Activated CD4-positive, alpha-beta T cell treated with anti-CD3 and anti-CD28 coated beads, Interleukin-2, amount 50 U/mL, for 48 hours (primary cell): ENCODE measurements at places on chromosomes 3 and 15.

DNA sequence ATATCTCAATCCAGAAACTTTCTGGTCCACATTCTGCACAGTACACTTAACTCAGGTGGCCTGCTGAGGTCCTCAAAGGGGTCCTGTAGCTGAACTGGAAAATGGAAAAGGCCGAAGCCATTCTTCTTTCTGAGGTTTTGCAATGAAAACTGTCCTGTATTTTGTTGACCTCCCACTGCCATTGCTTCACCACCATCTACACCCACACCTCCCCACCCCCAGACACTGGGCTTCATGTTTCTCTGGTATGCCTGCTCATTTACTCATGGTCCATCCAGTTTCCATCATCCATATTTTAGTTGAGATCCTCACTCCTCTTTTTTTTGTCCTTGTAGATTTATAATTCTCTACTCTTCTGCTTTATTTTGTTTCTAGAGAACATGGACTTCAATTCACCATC is 115.7 kb upstream of the SLC24A5 start:
- no peak for DNase-seq

DNA sequence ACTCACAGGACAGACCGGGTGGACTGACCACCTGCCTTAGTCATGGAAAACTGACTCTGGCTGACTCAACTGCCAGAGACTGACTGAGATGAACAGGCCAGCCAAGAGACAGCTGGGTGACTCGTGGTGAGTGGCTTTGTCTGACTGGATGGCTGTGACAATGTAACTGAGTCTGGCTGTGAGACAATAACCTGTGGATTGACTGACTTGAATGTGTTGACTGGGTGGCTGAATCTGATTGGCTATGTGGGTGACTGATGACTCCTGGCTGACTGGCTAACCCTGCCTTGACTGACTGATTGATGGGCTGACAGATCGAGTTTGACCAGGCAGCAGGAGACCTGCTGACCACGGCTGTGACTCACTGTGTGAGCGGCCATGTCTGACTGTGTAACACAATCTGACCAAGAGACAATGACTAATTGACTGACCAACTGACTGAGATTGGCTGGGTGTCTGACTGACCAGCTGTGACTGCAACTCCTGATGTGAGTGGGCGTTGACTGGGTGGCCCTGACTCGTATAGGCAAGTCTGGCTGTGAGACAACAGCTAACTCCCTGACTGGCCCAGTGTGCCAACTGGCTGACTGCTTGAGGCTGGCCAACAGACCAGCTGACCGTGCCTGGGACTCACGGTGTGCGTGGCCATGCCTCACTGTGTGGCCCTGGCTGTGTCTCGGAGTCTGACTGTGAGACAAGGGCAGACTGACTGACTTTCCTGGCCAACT is 509.1 kb downstream of the SHQ1 start:
- peak; percentile 75 for DNase-seq

- DNase-seq, result no peak
Observed at GRCh38 chr3:78809966-78810365, 957.8 kb downstream of the ROBO1 start.

DNA sequence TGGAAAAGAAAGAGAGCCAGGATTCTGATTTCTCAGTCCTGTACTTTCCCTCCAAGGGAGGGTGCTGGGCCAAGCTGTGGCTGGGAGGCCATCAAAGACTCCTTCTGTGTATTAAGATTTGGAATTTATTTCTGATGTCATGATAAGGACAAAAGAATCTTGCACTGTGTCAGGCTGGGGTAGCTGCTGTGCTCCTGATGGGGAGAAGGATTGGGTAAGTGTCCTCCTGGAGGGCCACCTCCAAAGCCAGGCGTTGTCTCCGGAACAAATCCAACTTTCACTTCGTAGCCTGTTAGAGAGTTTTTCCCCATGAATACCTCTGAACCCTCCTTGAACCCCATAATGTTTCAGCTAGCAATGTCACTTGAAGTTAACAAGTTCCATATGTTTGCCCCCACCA is 29.9 kb downstream of the CLDN11 start:
- no peak for DNase-seq

GRCh38 chr3:165820671-165821123 is 16.5 kb downstream of the BCHE start:
- no peak for DNase-seq

DNA sequence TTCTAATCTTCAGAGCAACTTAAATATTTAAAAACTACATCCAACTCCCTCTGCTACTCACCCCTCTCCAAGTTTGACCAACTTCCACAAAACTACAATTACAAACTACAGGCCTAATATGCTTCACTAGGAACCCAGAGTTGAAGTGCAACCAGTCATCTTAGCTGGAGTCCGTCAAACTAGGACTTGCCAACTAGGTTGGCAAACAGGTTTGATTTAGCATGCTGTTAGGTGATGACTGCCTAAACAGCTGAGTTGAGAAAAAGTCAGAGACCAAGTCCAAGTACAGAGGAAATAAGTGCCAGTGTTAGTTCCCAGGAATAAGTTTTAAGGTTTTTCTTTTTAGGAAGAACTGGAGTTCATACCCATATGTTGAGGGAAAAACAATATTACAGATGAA is 1109.0 kb downstream of the TUSC7 start:
- DNase-seq, result no peak

DNA sequence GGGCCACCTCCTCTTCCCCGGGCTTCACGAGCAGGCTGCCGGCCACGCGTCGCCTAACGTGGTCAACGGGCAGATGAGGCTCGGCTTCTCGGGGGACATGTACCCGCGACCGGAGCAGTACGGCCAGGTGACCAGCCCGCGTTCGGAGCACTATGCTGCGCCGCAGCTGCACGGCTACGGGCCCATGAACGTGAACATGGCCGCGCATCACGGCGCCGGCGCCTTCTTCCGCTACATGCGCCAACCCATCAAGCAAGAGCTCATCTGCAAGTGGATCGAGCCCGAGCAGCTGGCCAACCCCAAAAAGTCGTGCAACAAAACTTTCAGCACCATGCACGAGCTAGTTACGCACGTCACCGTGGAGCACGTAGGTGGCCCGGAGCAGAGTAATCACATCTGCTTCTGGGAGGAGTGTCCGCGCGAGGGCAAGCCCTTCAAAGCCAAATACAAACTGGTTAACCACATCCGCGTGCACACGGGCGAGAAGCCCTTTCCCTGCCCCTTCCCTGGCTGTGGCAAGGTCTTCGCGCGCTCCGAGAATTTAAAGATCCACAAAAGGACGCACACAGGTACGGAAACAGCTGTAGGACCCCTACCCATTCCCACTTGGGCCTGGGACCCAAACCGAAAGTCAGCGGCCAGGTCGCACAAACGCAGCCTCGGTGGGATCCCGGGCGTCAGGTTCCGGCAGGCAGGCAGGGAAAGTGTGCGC is 1.5 kb downstream of the ZIC1 start:
- DNase-seq, result no peak

DNA sequence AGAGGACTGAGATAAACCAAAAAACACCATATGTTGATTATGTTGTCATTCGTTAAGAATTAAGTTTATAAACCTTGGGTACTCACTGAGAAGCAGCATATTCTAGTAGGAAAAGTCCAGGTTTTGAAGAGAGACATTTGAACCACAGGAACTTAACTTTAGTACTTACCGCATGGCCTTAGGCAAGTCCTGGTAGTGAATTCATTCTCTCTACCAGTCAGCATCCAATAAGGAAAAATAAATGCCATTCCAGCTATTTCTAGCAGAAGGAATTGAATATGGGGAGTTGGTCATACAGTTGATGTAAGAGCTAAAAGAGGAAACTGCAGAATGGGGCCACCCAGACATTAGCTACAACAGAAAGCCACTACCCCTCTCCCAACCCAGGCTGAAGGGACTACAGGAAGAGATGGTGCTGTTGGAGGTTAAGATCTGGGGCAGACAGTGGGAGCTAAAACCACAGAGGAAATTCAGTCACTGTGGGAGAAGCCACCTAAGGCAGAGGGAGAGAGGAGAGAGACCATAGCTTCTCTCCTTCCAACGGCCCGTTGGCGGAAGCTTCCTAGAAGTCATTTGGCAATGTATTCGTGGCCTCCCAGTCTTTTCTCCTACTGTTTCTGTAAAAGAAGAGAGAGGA is 133.8 kb upstream of the RARB start:
- DNase-seq, result no peak

DNA sequence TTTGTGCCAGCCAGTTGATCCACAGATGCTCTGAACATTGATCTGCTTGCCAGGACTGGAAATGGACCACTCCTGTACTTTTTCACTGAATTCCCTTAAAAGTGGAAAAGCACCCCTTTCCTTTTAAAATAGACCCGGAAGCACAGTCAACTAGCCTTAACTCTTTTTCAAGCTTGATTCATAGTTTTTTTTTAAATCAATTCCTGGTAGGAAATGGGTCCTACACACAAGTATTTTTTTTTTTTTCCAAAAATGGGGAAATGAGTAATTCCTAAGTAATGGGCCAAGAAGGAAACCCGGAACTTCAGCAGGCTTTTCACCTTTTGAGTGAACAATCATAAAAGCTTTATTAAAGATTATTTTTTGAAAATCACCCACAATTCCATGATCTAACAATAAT is 234.4 kb upstream of the ADAMTS9 start:
- no peak for DNase-seq

- no peak for DNase-seq
Observed at GRCh38 chr3:129890891-129891290, 2.6 kb downstream of the TMCC1 start.

DNA sequence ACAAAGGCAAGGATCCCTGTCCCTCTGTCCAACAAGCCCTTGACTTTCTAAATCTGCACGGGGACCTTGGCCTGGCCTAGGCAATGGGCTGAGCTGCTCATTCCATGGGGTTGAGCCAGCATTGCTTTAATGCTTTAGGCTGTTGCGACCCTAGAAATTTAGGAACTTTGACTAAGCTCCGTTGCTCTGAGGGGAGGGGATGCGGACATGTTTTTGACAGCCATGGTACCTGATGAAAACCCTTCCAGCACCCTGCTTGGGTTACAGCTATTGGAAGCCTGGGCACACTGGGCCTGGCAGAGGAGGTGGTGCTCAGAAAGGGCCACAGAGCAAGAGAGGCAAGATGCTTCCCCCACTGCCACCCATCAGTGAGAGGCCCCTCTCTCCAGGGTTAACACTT is 37.1 kb downstream of the SYNM start:
- no peak for DNase-seq

DNA sequence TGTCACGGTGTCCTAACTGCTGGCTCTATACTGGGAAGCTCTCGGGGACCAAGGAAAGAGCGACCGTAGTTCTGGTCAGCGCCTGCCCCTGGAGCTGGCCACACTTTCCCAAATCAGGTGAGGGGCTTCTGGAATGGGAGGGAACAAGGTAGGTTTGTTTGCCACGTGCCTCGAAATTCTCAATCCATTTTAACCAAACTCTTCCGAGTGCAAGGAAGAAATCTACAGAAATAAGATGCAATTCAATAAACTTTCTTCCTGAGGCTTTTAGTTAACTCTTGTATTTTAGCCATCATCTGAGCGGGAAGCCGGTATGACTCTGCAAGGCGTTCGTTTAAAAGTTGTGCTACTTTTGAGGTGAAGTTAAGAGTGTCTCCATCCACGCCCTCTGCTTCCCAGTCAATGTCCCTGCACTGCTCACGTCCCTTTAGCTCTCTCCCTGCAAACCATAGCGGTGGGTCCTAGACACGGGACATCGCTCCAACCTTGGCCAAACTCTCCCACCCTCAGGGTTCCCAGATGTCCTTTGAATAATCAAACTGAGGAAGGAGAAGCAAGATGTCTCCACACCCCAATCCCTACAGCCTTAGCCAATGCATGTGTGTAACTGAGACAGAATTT is 597 bp downstream of the AGTR1 start:
- no peak for DNase-seq

GRCh38 chr15:43218908-43219706 is 1.7 kb downstream of the EPB42 start:
- DNase-seq, result no peak

GRCh38 chr3:107668963-107669362 is 146.2 kb downstream of the BBX start:
- no peak for DNase-seq

DNA sequence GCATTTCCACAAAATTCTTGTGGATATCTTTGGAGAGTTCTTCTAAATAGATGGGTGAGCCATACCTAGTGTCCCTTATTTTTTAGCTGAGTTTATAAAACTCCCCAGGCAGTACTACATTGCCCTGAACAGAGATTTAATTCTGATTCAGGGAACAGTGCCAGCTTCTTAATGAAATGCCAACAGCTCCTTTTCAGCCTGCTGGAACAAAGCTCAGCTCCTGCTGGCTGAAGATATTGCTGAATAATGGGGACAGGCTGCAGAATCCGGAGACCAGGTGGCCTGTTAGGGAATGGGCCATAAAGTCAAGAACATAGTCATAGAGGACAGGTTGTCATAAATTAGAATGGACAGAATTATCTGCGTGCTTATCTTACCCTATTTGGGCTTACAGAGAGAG is 8.9 kb downstream of the HGD start:
- DNase-seq, result no peak

- DNase-seq, result peak; percentile 48
Observed at GRCh38 chr3:138187296-138188012, at the start of gene ARMC8. Gene ARMC8 (plus strand): TSS chr3:138187301. CDS start chr3:138187555, 254 bp downstream.

- DNase-seq, result no peak
Observed at GRCh38 chr3:37499061-37499785, 324.8 kb upstream of the LRRFIP2 start.

- no peak for DNase-seq
Observed at GRCh38 chr3:9914011-9914410, 2.9 kb upstream of the IL17RC start.
